GM04504 (cell line): ENCODE measurements at places on chromosomes 5 and 9.
A peak's percentile ranks its signal among the peaks of the same experiment; 100 is the strongest.

DNA sequence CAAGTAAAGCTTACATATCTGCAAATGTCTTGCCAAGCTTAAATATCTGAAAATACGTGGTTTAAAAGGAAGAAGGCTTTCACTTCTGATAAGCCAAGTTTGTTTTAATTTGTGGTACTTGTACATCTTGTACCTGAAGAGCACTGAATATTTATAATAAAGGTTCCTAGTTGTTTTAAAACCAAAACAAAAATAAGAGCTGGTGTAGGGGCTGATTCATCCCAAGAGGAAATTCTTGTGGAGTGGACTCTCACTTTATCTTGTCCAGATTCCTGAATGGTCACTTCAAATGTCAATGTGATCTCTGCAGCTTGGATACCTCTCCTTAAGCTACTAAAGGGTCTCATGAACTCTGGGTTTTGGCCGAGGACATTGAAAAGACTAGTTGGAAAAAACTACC lies 29.5 kb downstream of the MAMDC2 start:
- DNase-seq: no peak

DNA sequence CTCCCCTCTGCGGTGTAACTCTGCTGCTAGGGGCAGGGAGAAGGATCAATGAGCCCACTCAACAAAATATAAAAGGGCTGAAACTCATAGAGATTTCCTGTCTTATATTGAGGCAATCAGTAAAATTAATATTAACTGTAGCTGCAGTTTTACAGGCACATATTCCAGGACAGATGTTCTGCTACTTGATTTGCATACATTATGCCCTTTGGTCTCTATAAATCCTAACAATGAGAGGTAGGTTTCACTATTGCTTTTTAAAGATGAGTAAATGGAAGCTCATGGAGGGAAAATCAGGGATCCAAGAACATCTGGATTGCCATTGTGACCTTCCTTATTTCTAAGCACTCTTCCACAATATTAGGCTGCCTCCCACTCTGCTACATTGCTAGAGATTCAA lies 23.5 kb upstream of the TRIM32 start:
- DNase-seq: no peak

- DNase-seq: no peak
Measured at GRCh38 chr9:134005381-134005780, 13.3 kb upstream of the VAV2 start.

DNA sequence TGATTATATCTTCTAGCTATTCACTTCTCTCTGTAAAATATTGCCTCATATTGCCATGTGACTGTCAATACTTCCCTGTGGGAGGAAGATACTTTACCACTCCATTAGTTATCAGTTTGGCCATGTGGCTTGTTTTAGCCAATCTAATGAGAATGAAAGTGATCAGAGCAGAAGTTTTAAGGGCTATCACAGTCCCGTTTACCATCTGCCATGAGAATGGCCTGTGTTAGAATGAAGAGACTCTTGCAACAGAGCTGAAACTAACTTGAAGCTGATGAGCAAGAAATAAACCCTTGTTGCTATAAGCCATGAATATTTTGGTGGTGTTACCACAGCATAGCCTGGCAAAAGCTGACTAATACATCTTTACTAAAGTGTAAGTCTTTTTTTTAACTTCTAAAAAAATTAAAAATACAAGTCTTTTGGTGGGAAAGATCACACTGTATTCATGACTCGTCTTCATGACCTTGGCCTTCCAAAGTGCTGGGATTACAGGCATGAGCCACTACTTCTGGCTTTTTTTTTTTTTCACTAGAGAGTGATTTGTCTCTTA lies 68.0 kb upstream of the CTNNA1 start:
- DNase-seq: no peak

- DNase-seq: no peak
Measured at GRCh38 chr5:179512452-179513000, 37.8 kb upstream of the RUFY1 start.

GRCh38 chr5:173327084-173327947 lies 898 bp downstream of the STC2 start:
- no peak for DNase-seq

DNA sequence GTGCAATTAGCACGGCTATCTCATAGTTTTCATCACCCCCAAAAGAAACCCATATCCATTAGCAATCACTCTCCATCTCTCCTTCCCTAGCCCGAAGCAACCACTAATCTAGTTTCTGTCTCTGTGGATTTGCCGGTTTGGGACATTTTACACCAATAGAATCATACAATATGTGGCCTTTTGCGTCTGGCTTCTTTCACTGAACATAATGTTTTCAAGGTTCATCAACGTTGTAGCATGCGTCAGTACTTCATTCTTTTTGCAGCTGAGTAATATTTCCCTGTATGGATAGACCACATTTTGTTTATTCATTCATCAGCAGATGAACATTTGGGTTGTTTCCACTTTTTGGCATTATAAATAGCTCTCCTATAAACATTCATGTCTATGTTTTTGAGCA lies 75.4 kb upstream of the TBC1D2 start:
- DNase-seq: peak; percentile 78

DNA sequence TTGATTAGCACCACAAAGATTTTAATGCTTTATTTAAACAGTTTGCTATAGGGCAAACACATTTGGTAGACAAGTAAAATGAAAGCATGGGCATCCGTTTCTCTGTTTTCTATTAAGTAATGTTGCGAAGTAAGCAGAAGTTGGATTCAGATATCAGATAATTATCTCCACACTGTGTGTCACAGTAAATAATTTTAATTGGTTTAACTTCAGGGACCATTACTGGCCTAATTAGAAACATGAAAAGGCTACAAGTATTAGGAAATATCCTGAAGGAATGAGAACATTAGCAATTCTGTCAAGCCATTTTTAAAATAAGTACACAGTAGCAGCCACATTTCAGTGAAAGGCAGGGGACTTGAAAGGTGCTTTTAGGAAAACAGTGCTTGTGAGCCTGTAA lies 975.4 kb downstream of the NR2F1-AS1 start:
- no peak for DNase-seq

GRCh38 chr5:50445296-50445949 lies 4.3 kb upstream of the EMB start:
- DNase-seq: no peak

- DNase-seq: no peak
Measured at GRCh38 chr5:44246986-44247385, 142.2 kb downstream of the FGF10 start.

GRCh38 chr9:16640649-16641048 lies 229.8 kb downstream of the BNC2 start:
- DNase-seq: no peak

- DNase-seq: no peak
Measured at GRCh38 chr5:139494832-139495231, 12.3 kb upstream of the STING1 start.

DNA sequence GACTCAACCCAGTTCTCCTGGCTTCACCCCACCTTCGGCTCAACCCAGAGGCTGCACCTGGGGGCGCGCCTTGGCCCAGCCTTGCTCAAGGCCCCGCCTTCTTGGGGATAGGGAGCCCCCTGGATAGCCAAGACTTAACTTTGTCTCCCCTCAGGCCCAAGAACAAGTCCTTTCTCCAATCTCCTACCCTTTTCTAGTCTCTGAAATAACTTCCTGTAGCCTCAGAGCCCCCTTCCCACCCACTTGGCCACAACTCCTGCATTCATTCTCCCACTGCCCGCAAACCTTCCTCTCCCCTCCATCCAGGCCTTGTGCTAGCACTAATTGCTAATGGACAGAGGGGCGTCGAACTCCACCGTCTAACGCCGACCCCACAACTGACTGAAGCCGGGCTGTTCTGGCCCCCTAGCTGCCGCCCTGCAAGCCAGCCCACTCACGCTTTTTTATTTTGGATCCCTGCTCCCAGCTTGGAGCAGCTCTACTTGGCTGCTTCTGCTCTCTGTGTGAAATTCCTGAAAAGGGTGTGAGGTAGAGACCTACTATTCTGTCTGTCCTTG lies 579 bp upstream of the ASTN2 start:
- no peak for DNase-seq

DNA sequence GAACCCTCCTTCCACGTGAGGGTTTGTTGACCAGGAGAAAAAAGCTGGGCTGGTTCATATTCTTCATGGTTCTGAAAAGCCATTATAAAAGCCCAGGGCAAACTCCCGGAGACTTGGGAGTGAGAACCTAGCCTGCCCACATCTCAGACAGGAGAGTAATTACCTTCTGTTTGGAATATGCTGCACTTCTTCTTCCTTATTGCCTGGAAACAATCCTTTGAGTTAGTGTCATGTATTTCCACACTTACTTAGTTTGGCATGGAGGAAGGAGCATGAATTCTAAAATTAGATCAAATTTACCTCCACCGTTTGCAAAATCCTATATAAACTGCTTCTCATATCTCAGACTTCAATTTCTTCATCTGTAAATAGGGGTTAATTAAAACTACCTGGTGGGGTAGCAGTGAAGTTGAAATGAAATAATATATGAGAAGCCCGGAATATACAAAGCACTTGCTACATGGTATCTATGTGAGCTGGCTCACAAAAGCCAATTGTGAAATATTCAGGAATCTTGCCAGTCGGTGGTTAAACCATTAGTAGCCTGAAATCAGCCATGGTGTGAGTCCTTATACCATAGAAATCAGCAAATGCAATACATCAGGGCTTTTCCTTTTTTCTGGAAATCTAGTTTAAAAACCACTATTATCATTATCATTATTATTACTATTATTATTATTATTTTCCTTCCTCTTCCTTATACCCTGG lies 140.0 kb upstream of the RAD23B start:
- no peak for DNase-seq

DNA sequence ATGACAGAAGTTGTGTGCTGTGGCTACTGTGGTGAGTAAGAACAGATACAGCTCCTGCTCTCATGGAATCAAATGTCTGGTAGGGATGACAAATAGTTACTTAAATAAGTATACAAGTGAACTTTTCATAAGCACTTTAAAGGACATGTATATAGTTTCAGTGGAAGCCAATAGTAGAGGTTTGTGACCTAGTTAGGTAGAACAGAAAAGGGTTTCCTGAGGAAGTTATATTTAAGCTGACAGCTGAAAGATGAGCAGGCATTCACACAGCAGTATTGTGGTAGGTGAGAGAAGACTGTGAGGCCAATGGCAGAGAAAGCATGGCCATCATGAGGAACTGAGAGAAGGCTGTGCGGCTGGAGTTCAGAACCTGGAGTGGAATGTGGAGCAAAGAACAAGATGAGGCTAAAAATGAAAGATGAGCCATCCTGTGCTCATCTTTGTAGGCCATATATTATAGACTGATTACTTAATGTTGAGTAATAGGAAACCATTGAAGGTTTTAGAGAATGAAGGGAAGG lies 15.4 kb downstream of the FAM174A start:
- DNase-seq: peak; percentile 6

DNA sequence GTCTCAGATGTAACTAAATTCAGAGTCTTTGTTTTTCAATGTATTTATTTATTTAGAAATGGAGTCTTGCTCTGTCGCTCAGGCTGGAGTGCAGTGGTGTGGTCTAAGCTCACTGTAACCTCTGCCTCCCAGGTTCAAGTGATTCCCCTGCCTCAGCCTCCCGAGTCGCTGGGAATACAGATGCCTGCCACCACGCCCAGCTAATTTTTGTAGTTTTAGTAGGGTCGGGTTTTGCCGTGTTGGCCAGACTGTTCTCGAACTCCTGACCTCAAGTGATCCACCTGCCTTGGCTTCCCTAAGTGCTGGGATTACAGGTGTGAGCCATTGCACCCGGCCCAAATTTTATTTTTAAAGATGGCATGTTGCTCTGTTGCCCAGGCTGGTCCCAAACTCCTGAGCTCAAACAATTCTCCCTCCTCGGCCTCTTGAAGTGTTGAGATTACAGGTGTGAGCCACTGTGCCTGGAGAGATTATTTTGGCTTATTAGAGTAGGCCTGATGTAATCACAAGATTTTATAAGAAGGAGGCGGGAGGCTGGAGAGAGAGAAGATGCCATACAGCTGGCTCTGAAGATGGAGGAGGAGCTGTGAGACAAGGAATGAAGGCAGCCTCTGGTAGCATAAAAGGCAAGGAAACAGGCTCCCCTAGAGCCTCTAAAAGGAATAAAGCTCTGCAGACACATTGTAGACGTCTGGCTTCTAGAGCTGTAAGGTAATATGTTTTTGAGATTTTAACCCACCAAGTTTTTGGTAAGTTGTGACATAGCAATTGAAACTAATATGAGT lies 12.9 kb upstream of the KLF9 start:
- no peak for DNase-seq

DNA sequence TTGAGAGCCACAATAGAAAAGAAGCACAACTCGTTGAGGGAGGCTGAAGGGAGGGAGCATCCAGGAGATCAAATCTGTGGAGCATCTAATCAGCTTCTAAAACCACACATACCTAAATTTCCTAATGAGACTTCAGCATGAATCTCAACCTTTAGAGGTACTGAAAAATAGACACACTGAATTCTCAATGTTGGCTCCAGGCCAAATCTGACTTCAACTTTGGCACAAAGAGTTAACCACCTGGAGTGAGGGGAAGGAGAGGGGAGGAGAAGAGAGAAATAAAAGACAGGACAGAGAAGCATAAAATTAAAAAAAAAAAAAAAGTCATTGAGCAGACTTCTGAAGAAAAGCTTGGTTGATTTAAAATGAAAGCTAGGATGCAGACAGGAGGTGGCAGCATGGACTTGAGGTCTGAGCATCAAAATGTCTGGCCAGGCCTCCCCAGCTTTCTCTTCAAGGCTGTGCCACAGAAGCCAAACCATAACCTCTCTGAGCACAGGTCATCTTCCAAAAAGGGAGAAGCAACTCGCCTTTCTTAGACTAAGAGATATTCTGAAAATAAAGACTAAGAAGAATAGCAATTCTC lies 205.6 kb downstream of the DENND1A start:
- no peak for DNase-seq

DNA sequence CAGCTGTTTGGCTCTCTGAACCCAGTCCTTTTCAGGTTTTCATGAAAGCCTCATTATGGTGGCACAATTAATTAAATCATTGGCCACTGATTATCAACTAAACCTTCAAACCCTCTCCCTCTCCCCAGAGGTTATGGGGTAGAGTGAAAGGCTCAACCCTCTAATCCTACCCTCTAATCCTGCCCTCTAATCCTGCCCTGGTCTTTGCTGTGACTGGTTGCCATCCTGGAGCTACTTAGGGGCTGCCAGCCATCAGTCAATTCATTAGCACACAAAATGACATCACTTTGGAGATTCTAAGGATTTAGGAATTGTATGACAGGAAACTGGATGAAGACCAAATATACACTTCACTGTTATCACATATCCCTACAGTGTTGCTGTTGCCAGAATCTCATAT lies 36.1 kb downstream of the ANKS6 start:
- DNase-seq: no peak

GRCh38 chr9:112140936-112141335 lies 34.2 kb downstream of the SUSD1 start:
- DNase-seq: no peak

DNA sequence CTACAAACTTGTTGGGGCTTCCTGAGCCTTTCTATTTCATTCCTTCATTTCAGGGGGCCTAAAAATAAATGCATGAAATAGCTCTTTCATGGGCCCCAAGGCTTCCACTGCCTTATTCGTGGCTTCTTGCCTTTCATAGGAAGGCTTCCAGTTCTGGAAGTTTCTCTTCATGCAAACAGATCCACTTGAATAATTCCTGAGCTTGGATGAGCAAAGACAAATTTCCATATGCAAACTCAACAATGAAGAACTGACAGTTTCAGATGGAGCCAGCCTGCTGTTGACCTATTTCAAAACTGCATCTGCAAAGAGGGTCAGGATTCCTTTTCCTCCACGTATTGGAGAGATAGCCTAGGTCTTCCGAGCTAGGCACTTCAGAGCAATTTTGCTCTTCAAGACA lies 142.1 kb downstream of the MLLT3 start:
- no peak for DNase-seq

GRCh38 chr5:120913396-120913795 lies 449.3 kb downstream of the PRR16 start:
- no peak for DNase-seq

GRCh38 chr5:110354915-110355644 lies 371.4 kb downstream of the TMEM232 start:
- DNase-seq: no peak

- DNase-seq: no peak
Measured at GRCh38 chr9:136587944-136588662, 42.3 kb upstream of the NOTCH1 start.
